ENCODE measurements at places on chromosomes 13 and 19.

GRCh38 chr13:96636001-96636709, 358.1 kb downstream of the OXGR1 start:
- DNase-seq: no peak

- DNase-seq: no peak
Measured at GRCh38 chr19:12749938-12750521, 1.6 kb upstream of the BEST2 start.

- DNase-seq: no peak
Measured at GRCh38 chr13:86826232-86826631, 844.9 kb upstream of the SLITRK5 start.

- DNase-seq: no peak
Measured at GRCh38 chr13:113534236-113534860, 43.8 kb upstream of the DCUN1D2 start.

- DNase-seq: no peak
Measured at GRCh38 chr19:55197528-55197927, 11.8 kb downstream of the PTPRH start.

- no peak for DNase-seq
Measured at GRCh38 chr19:41876847-41877832, at the start of gene CD79A. Gene CD79A, plus strand, starts transcription at chr19:41877279. Its CDS starts 26 bp downstream, at chr19:41877305.

DNA sequence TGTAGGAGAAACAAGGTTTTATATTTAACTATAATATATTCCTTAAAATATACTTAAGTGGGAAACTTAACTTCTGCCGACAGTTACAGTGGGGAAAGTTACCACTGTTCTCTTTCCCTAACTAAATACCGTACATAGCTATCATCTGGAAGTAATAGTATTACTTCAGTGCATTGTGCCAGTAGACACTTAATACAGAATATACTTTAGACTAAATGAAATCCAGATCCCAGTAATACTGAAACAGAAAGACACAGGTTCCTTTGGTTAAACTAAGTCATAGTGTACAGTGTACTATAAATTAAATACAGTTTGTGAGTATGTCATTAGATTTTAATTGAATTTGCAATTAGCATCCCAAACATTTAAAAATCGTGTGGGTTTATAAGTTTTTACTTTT, 107.5 kb downstream of the PCCA start:
- DNase-seq: no peak

- DNase-seq: no peak
Measured at GRCh38 chr13:44312834-44313551, 60.6 kb upstream of the SERP2 start.

DNA sequence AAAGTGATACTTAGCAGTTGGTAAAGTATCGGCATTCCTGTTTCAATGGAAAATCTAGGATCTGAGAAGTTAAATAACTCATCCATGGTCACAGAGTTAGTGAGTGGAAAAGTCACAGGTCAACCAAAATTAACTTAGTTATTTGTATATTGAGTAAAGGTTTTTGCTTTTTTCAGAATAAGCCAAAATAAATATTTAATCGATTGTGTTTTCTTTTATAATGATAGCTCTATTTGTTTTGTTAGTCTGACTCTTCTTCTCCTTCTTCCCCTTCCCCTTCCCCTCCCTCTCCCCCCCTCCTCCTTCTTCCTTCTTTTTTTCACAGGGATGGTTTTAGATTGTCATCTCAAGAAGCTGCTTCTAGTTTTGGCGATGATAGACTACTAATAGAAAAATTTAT, 173.5 kb downstream of the PCCA start:
- no peak for DNase-seq

DNA sequence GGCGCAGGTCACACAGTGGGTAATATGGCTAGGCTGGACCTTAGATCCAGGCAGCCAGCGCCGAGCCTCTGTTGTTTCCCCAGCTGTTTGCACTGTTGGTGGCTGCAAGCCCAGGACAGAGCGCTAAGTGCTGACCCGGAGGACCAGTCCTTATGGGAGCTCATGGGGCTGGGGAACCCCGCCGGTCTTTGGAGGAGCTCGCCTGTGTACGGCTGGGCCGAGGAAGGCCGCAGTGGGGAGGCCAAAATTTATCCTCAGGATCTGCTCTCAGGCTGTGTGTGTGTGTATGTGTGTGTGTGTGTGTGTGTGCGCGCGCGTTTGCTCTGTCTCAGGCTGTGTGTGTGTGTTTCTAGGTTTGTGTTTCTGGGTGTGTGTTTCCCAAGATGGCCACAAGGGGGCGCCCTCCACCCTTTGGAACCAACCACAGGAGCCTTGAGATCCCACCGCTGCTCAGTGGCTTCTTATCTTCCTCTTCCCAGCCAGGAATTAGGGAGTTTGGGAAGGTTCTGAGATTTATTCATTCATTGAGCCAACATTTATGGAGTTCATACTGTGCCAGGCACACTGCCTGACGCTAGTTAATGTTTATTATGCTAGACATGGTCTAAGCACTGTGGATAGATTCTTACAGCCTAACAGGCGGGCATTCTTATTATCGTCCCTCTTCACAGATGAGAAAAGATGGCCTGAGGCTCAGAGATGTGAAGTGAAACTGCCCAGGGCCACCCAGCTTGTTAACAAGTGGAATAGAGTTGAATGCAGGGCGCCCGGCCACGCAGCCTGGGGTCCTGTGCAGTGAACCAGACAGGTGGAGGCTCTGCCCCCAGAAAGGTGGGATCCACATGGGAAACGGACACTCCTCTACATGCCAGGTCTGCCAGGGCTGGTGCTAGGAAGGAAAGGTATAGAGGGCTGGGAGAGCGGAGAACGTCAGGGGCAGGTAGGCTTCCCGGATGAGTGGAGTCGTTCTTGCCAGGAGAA, 13.0 kb downstream of the PGLYRP1 start:
- peak; percentile 55 for DNase-seq

DNA sequence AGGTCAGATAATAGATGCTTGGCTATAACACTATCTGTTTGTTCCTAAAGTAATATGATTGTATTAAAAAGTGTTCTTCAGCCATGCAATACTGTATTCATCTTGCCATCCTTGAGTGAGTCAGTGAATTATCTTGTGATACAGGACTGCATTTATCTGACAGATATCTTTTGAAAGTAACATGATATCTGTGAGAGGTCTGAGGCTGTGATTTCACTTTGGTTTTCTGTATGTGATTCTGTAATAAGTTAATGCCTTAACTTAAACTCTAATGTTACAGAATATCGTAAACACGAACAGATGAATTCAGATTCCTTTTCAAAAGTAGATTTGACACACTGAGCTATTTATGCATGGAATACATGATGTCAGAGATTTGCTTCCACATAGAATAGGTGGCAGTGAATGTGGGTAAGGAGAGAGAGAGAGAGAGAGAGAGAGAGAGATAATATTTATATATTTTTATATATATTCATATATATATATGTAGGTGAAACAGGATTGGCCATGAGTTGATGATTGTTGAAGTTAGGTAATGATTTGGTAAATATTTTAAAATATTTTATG, 97.9 kb upstream of the RNF113B start:
- DNase-seq: no peak

DNA sequence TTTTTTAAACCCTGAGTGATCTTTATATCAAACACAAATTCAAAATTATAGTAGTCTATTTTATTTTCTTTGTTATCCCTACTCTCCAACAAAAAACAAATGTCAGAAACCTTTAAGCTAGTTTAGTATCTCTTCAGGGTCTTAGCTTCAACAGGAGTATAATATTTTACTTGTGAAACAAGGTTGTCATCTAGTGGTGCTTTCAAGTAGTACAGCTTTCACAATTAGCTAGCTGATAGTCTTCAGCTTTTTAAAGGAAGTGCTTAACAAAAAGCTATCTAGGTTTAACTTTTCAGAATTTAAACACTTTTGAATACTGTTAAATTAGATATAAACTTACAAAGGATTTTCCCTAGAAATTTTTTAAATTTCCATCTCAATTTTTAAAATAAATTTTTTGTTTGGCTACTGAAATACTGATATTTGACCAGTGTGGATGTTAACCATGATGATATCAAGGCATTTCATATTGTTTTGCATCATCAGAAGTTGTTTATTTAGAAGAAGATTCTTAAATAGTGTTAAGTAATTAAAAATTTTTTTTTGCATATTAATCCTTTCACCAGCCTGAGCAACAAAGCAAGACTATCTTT, 34.2 kb downstream of the TDRD3 start:
- DNase-seq: no peak

GRCh38 chr19:10510301-10510802, 6.9 kb downstream of the S1PR5 start:
- no peak for DNase-seq

GRCh38 chr19:39802958-39803357, 24.3 kb downstream of the LEUTX start:
- no peak for DNase-seq

Measured in stimulated activated CD8-positive, alpha-beta memory T cell treated with anti-CD3 and anti-CD28 coated beads, Interleukin-15, amount 100 ng/mL, for 24 hours (primary cell).